ENCODE measurements at places on chromosomes 2 and 18.

DNA sequence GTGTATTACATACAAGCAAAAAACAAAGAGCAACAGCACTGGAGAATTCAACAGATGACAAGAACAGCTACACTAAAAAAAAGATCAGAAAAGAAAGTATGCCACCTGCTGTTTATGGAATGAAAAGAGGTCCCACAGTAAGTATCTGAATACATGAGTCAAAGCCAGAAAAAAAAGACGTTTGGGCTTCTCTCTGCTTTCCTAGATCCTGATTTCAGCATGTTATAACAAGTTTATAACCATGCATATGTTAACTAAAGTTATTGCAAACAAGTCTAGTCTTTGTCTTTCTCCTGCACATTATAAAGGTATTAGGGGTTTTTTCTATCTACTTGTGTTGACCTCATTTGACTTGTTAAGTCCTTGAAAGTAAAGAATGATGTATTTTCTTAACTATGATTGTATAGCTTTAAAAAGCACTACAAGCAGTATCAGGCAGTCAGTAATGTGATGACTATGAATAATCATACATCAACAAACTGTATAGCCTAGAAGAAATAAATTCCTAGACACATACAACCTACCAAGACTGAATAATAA, 108.5 kb upstream of the COL5A2 start:
- no peak for DNase-seq
- H3K27me3 ChIP-seq, result no peaks in the 10 kb centered on the region
- no peaks in the 10 kb centered on the region for H3K36me3 ChIP-seq
- H3K27ac ChIP-seq, result peak overlapping the region; percentile 38

DNA sequence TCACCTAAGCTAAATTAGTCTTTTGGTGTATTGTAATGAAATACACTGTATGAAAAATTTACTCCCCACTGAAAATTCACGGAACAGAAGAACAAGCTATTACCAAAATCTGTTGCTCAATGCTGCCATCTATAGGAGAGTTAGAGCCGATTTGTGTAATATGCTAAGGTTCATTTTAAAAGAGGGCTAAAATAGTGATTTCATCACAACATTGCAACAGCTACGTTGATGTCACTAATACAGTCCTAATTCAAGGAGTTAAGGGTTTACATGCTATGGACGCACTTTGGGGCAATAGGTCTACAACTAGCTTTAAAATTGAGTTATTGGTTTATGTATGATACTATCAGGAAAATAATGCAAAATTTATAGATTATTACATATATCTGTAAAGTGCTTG, 3.0 kb upstream of the IRS1 start:
- peak overlapping the region; percentile 95 for H3K27ac ChIP-seq
- no peaks in the 10 kb centered on the region for H3K36me3 ChIP-seq
- H3K27me3 ChIP-seq, result no peaks in the 10 kb centered on the region
- no peak for DNase-seq
- no peak overlapping the region for H3K4me3 ChIP-seq
- H3K4me1 ChIP-seq, result peaks cover 26% of the 10 kb centered on the region

- no peak overlapping the region for H3K4me3 ChIP-seq
- H3K27me3 ChIP-seq, result no peaks in the 10 kb centered on the region
- no peaks in the 10 kb centered on the region for H3K4me1 ChIP-seq
- no peaks in the 10 kb centered on the region for H3K36me3 ChIP-seq
Observed at GRCh38 chr2:43609290-43609918, 13.6 kb upstream of the THADA start.

DNA sequence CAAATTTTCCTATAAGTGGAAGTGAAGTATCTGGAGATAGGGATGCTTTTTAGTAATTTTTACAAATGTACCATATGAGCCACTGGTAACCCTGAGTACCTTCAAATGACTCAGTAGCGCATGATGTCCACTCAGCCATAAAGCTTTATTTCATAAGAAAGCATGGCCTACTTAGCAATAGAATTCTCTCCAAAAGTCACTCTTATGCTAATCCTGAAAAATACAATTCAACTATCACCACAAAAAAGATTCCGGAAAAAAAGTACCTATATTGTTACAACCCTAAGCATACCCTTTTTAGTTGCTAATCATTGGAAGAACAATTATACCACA, 732.2 kb downstream of the SOCS6 start:
- no peaks in the 10 kb centered on the region for H3K36me3 ChIP-seq
- H3K4me3 ChIP-seq, result no peak overlapping the region
- no peak overlapping the region for H3K27ac ChIP-seq
- H3K27me3 ChIP-seq, result no peaks in the 10 kb centered on the region

DNA sequence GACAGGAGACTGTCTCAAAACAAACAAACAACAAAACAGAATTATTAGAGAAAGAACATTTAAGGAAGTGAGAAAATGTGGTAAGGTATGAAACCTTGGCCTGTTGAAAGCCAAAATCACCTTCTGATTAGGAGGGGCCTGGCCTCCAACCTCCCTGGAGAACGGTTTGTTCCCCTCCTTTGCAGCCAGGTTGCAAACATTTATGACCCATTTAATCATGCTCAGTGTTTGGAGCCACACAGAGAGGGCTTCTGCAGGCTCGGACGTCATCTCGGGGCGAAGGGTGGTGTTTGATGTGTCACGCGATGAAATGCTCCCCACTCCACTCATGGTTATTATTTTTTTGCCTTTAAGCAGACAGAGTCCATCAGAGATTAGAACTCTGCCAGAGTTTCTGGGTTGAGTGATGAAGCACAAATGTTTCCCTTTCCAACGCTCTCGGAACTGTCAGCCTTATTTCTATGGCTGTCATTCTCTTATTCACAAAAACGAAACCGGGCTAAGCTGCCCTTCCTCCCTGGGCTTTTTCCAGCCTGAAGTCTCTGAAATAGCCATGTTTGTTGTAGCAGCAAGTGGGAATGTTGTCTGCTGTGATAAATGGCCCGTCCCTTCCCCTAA, 33.6 kb upstream of the ROCK2 start:
- H3K27ac ChIP-seq, result peak overlapping the region; percentile 56
- H3K27me3 ChIP-seq, result no peaks in the 10 kb centered on the region
- H3K36me3 ChIP-seq, result no peaks in the 10 kb centered on the region
- DNase-seq, result no peak
- H3K4me1 ChIP-seq, result peaks cover 41% of the 10 kb centered on the region

GRCh38 chr2:236021499-236022057, 146.6 kb downstream of the GBX2 start:
- H3K36me3 ChIP-seq, result no peaks in the 10 kb centered on the region
- H3K4me3 ChIP-seq, result no peak overlapping the region
- H3K27me3 ChIP-seq, result no peaks in the 10 kb centered on the region

- no peaks in the 10 kb centered on the region for H3K27me3 ChIP-seq
- no peak overlapping the region for H3K4me3 ChIP-seq
- peak overlapping the region; percentile 67 for H3K27ac ChIP-seq
- DNase-seq, result peak; percentile 90
Observed at GRCh38 chr2:8004250-8004681, 677.6 kb upstream of the ID2 start.

- H3K36me3 ChIP-seq, result no peaks in the 10 kb centered on the region
- H3K4me3 ChIP-seq, result no peak overlapping the region
- no peak overlapping the region for H3K27ac ChIP-seq
- H3K4me1 ChIP-seq, result peaks cover 23% of the 10 kb centered on the region
- DNase-seq, result peak; percentile 1
- H3K27me3 ChIP-seq, result no peaks in the 10 kb centered on the region
Observed at GRCh38 chr2:127406454-127406853, 11.8 kb upstream of the PROC start.

DNA sequence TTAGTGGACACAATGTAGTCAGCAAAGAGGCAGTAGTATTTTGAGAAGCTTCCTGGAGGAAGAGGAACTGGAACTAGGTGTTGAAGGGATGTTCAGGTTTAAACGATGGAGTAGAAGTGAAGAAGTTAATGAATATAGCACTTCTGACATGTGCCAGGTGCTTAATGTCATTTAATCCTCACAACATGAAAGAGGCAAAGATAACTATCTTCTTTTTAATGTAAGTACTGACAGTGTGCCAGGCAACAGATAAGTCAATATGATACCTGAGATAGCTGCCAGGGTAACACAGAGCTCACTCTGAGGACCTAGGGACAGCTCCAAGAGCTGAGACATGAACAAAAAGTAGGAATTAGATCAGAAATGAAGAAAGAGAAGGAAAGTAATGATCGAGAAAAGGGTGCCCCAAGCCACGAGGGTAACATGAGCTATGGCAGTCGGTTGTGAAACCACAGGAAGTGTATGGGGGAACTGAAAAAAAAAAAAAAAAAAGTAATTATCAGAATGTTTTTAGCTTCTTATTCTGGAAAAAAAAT, 140.7 kb downstream of the RNF144A start:
- no peak overlapping the region for H3K4me3 ChIP-seq
- no peak overlapping the region for H3K27ac ChIP-seq
- DNase-seq, result no peak
- no peaks in the 10 kb centered on the region for H3K36me3 ChIP-seq
- H3K4me1 ChIP-seq, result peaks cover 28% of the 10 kb centered on the region

- no peak overlapping the region for H3K4me3 ChIP-seq
- no peak overlapping the region for H3K27ac ChIP-seq
- H3K4me1 ChIP-seq, result no peaks in the 10 kb centered on the region
- no peaks in the 10 kb centered on the region for H3K36me3 ChIP-seq
- peak; percentile 55 for DNase-seq
Observed at GRCh38 chr2:45345331-45346234, 265.5 kb downstream of the SRBD1 start.

DNA sequence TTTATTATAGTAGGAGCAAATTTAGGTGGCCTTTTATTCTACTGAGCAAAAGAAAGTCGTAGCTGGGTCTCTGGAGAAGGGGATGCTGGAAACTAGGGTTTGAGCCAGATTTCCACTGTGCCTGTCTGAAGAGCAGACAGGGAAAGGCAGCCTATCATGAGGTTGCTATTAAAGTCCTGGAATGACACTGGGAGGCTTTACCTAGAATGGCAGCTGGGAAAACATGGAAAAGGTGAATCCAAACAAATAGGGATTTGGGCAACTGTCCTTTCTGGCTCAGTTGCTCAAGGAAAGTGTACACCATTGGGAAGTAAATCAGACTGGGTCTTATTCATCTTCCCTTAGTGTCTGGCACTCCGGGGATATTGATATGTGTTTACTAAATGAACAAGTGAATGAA, 154.6 kb downstream of the MTX2 start:
- no peaks in the 10 kb centered on the region for H3K27me3 ChIP-seq
- no peaks in the 10 kb centered on the region for H3K4me1 ChIP-seq
- DNase-seq, result no peak
- H3K36me3 ChIP-seq, result no peaks in the 10 kb centered on the region
- no peak overlapping the region for H3K4me3 ChIP-seq

- no peak for DNase-seq
- H3K27ac ChIP-seq, result peak overlapping the region; percentile 46
- H3K4me1 ChIP-seq, result peaks cover 27% of the 10 kb centered on the region
- no peaks in the 10 kb centered on the region for H3K36me3 ChIP-seq
- H3K27me3 ChIP-seq, result no peaks in the 10 kb centered on the region
Observed at GRCh38 chr2:70035344-70035844, 51.9 kb upstream of the PCBP1 start.

DNA sequence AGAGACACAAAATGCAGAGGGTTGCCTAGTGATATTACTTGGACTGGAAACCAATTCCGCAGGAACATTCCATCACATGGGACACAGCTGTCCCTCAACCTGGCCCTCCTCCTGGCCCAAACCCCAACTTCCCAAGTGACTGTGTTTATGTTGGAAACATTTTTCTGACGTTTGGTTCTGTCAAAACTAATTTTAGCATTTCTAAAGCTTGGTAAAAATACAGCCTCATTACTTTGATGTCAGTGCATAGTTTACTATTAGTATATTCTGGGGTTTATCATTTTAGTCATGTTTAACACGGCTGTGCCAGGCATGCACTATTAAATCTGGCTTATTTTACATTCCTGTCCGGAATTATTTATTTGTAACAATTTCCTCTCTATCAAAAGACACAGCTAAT, 69.9 kb downstream of the GLI2 start:
- no peak overlapping the region for H3K27ac ChIP-seq
- no peaks in the 10 kb centered on the region for H3K27me3 ChIP-seq
- DNase-seq, result no peak
- H3K36me3 ChIP-seq, result no peaks in the 10 kb centered on the region

GRCh38 chr18:48030616-48031480, 100.4 kb upstream of the SMAD2 start:
- H3K36me3 ChIP-seq, result no peaks in the 10 kb centered on the region
- H3K4me3 ChIP-seq, result no peak overlapping the region
- no peaks in the 10 kb centered on the region for H3K27me3 ChIP-seq

DNA sequence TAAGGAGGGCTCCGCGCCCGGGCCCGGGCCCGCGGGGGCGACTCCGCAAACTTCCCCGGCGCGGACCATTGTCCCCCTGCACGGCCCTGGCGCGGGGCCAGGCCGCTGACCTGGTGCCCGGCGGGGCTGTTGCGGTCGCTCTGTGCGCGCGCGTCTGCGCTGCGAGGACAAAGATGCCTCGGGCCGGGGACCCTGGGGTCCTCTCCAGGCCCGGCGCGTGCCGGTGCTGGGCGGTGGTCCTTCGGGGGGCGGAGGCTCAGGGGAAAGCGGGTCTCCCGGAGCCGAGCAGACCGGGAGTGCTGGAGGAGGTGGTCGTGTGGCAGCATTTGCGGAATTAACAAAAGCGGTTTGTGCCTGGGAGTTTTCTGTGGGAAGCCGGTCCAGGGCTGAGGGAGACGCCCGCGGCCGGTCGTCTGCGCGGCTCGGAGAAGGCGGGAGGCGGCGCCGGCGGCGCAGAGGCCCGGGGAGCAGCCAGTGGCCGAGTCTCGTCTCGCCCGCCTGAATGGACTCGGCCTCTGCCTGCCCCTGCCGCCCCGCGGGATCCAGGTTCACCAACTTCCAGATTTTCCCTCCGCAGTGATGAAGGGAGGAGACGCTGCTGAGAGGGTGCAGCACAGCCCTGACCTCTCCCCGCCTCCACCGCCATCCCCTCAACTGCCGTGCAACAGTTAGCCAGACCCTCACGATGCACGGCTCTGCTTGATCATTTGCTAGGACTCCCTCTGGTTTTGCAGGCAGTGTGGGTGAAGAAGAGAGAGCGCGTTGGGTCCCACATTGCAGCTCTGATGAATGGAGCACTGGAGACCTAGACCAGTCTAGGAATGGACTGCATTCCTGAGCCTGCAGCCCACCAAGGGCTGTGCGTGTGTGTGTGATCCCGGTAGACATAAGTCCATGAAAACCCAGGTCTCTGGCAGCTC, 705 bp downstream of the EFR3B start:
- H3K27ac ChIP-seq, result peak overlapping the region; percentile 19
- peak overlapping the region; percentile 50 for H3K4me3 ChIP-seq
- no peak for DNase-seq
- H3K27me3 ChIP-seq, result no peaks in the 10 kb centered on the region

DNA sequence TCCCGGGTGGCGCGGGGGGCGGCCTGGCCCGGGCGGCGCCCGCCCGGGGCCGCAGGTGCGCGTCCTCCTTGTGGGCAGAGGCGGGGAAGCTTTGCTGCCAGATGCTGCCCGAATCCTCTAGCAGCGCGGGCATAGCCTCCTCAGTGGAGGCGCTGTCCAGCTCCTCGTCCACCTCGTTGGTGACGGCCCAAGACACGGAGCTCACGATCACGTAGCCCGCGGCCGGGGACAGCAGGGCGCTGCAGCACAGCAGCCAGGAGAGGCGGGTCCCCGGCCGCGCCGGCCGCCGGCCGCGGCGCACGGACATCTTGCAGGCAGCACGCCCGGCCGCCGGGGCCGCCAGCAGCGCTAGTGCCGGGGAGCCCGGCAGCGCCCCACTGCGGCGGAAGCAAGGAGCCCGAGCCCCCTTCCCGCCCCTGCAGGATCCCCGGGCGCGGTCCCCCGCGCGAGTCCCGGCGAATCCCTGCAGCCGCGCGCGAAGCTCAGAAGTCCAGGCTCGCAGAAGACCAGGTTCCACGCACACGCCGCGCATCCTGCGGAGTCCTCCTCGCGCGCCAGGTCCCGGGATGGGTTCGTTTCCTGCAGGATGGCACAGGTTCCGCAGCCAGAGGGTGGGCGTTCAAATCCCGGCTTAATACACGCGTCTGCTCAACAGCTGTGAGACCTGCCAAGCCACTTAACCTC, at the start of gene CREG2:
CREG2 (minus strand) TSS at position 353 of the 684 bp plus-strand sequence; CDS start at position 307, 46 bp downstream.
- H3K27ac ChIP-seq, result no peak within 1 kb of the TSS
- no peaks in the 10 kb centered on the region for H3K27me3 ChIP-seq
- H3K4me3 ChIP-seq, result peak within 1 kb of the TSS; percentile 37
- no peak for DNase-seq
- H3K4me1 ChIP-seq, result peaks cover 18% of the 10 kb centered on the region

Data from vagina (tissue), 2 donors.